ENCODE measurements at places on chromosomes 1 and 21.

DNA sequence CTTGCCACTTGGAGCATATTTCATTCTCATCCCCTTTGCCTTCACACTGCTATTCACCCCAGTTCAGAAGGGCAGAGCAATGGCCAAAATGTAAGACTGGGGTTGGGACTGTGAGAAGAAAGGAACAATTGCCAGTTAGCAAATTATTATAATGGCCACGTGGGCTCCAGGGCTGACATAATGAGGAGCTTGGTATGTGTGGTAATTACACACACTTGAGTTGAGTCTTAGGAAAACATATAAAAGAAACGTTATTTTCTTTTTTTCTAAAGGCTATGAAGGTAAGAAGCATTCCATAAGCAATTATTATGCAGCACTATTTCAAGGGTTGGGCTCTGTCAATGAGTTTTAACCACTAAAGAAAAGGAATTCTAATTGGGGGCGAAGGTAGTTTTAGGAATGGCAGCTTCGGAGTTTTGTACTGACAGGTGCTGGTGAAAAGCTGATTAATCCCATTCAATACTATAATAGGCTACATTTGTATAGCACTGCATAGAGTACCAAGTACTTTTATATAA is 32.5 kb upstream of the BCL10 start:
- DNase-seq, result no peak

- no peak for DNase-seq
These were observed 3.3 kb downstream of the ZNF692 start for GRCh38 chr1:248855580-248855979.

DNA sequence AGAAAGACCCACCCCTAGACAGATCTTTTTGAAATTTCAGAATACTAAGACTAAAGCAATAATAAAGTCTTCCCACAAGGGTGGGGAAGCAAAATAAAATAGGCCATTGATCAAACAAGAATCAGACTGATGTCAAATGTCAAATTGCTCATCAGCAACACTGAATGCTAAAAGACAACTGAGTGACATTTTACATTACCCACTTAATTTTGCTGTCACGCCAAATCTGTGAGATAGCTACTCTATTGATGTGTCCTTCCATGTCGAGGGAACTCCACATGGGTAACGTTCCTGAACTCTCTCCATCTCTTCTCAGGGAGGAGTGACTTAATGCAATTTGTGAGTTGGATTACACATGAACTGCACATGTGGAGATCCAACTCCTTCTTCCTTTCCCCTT is 271.7 kb upstream of the CAMK1G start:
- DNase-seq, result no peak

DNA sequence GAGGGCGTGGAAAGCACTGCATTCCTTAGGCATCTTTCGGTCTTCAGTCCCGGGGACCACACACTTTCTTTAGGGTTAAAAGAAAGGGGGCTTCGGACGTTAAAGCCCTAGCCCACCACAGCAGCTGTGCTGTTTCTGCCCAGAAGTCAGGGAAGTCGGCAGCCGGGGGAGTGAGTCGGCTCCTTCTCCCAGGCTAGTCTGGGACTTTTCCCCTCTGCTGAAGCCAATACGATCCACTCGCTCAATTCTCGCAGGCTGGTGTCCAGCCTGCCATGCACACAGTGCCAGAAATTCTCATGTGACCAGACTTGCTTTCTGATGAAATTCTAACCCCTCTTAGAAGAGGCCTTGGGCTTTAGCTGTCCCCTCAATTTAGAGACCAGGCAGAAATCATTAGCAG is 67.7 kb downstream of the BCAR3 start:
- DNase-seq, result no peak

- no peak for DNase-seq
These were observed 801 bp downstream of the EPRS1 start for GRCh38 chr1:220045356-220046051.

- no peak for DNase-seq
These were observed 103.2 kb upstream of the SLC44A3 start for GRCh38 chr1:94716965-94717364.

DNA sequence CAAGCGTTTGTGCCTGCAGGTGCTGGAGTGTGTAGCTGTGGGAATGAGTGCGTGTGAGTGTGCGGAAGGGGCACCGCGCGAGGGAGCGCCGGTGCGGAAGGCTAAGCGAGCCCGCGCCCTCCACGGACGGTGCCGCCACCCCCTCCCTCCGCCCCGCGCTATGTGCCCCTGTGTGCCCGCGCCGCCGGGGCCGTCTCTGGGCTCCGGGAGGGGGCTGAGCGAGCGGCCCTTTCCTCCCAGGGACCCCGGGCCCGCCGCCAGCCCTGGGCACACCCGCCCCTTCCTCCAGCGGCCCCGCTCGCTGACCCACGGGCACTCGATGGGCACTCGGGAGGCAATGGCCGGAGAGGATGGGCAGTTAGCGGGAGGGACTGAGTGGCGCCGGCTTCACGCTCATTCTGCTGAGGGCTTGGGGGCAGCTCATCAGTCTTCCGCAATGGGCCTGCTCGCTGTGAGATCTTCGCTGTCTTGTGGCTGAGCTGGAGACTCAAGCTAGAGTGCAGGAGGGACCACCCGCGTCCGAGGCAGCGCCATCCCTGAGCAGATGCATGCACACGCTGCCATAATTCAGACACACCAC is 8.6 kb upstream of the ADGRB2 start:
- DNase-seq, result no peak

DNA sequence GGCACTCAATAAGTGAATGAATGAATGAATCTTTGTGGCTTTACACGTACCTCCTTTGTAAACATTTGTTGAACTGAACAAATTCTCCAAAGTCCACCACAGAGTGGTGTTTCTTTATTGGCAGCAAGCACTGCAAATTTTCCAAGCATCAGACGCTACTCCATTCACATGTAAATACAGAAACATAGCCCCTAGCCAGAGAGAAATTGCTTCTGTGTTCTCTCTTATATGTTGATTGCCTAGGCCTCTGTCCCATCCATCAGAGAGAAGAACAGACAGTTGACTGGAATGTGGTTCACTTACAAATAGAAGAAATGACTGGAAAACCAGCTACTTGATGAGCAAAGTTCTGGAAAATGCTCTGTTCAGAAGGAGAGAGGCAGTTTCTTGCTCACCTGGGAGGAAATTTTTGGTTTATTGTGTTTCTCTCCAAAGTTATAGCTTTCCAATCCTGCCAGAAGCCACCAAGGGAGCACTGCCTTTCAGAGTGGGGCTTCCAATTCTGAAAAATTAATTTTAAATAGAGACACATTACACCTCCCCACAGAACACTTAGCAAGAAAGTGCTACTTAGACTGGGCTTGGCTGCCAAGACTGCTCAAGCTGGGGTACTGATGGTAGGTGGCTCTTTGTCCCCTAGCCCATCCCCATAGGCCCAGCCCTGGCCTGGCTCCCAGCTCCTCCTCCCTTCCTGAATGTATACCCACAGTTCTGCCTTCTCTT is 18.1 kb upstream of the KIRREL1 start:
- no peak for DNase-seq

GRCh38 chr1:226813671-226814591 is 56.5 kb upstream of the PSEN2 start:
- DNase-seq, result no peak

DNA sequence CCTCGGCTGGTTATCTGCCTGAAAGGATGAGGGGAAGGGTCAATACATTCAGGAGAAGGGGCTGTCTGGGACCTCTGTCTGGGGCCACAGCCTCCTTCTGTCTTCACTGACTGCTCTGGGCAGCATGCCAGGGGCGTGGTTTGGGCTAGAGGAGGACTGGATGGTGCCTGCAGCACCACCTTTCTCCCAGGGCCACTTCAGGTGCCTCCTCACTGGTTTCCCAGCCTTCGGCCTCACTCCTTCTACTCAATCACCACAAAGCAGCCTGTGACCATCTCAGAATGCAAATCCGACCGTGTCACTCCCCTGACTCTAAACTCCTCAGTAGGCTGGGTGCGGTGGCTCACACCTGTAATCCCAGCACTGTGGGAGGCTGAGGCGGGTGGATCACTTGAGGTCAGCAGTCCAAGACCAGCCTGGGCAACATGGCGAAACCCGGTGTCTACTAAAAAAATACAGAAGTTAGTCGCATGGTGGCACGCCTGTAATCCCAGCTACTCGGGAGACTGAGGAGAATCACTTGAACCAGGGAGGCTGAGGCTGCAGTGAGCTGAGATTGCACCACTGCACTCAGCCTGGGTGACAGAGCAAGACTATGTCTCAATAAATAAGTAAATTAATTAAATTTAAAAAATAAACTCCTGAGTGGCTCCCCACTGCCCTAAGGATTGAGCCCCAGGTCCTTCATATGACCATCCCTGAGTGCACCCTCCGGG is 50.1 kb upstream of the ECE1 start:
- DNase-seq, result peak; percentile 19

DNA sequence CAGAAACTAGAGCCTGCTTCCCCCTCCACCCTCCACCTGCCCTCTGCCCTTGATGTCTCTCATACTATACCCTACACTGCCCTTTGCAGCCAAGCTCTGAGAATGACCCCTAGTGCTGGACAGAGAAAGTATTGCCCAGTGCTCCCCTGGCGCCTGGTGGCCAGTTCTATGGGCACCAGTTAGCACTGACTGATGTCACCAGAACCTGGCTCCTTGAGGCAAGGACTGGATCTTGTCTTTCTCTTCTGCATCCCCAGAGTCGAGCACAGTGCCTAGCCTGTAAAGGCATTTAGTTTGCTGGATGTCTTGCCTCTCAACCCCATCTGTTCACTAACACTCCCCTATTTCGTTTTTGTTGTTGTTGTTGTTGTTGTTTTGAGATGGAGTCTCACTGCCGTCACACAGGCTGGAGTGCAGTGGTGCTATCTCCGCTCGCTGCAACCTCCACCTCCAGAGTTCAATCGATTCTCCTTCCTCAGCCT is 5.9 kb downstream of the PHLDA3 start:
- DNase-seq, result no peak

DNA sequence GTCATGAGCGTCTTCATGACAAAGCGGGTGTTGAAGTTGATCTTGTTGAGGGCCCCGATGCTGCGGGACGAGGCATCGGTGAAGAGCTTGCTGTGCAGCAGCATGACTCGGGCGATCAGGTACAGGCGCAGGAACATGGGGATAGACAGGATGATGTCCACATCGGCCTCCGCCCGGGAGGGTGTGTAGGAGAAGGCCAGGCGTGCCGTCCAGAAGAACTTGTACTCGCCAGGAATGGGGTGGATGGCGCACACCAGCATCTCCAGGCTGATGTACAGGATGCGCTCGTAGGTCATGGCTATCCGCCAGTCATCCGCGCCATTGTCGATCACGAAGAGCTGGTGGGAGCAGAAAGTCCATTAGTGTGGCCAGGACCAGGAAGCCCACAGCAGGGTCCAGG is 98.0 kb downstream of the KCNN3 start:
- DNase-seq, result no peak

- DNase-seq, result no peak
These were observed 195.2 kb downstream of the PBX1 start for GRCh38 chr1:164754088-164754600.
